ENCODE measurements at places on chromosomes 11 and 22.

GRCh38 chr11:9905960-9906791 is 242.3 kb downstream of the SWAP70 start:
- DNase-seq, result no peak

GRCh38 chr22:45199723-45200122 is 36.0 kb downstream of the NUP50 start:
- DNase-seq, result no peak

DNA sequence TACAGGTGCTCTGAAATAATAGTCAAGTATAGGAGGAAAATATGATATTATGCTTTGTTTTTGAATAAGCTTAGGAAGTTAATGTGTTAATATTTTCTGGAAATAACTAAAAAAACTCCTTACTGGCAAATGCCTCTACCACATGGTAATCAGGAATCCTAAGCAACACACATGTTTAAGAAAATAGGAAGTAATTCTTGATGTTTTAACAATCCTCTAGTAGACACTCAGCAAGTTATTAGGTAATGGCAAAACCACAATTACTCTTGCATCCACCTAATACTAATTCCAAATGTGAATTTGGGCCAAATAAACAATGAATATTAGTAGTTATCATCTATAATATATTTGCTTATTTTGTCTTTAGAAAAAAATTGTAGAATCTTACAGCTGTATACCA is 53.6 kb downstream of the SLC35F2 start:
- DNase-seq, result no peak

DNA sequence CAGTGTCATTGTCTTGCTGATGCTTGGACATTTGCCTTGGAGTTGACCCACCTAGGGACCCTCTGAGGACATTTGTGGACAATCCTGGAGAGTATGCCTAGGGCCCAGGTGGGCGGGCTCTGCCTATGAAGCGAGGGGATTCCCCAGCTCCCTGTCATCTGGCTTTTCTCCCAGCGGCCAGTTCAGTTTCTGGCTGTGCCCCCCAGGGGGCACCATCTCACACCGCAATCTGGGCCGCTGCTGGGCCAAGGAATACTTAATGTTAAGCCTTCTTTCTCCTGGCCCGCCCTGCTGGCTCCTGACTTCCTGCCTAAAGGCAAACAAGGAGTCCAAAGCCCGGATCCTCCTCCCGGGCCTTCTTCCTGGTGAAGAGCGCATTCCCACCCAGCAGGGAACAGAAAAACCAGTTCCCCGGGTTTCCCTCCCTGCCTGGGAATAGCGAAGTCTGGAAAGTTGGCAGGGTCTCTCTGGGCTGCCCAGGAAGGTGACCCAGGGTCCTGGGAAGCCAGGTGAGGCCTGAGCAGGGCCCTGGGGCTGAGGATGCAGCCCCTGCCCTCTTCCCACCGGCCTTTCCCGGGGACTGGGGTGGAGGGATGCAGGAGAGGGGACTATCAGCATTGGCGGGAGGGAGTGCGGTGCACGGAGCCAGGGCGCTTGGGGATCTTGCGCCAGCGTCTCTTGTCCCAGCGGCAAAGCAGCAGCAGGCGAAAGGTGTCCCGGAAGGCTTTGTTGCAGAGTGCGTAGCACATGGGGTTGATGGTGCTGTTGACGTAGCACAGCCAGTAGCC is 11.9 kb downstream of the CHRM1 start:
- DNase-seq, result no peak

DNA sequence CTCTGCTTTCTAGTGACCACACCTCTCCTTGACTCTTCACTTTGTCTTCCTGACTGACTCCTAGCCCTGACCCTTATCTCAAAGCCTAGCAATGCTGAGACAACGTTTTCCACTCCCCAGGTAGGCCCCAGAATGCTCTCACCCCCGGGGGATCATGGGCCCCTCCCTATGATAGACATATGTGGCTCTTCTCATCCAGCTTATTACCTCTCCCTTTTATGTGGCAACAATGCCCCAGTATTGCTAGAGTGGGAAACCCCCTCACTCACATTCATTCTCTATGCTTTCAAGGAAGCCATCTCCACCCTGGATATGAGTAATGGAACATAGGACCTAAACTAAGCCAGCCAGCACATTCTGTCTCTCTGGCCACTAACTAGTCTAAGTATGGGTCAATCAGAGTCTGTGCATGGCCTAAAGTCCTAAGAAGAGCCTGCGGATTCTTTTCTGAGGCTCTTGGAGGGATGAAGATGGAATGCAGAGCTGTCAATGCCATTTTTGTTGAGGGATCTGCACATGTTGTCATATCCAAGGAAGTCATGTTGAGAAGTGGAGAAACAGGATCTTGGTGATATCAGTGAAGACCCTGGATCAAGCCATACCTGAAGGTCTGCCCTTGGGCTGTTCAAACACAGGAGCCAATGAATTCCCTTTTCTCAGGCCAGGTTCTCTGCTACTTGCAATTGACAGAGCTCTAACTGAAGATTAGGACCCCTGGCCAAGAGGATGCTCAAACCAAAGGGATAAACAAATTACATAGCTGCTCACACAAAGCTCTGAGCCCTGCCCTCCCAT is 79.8 kb upstream of the GRK3 start:
- DNase-seq, result no peak

DNA sequence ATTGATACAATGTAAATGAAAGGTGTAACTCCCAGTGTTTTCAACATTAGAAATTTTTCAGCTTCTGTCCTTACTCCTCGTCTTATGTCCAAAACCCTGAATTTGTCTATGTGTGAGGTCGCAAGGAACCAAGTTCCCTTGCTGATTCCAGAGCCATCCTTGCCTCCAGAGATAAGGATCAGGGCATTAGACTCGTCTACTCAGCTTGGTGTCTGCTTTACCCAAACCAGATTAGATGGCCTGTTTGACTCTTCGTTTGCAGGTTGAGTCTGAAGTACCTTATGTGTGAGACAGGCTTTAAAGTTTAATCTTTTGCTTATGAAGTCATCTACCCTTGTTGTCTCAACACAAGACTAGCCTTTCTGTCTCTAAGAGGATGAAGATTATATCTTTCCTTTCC is 55.6 kb downstream of the SPECC1L start:
- no peak for DNase-seq

GRCh38 chr22:24687322-24687721 is 84.3 kb downstream of the GGT1 start:
- no peak for DNase-seq

GRCh38 chr11:76682106-76682505 is 11.6 kb upstream of the LRRC32 start:
- DNase-seq, result no peak

DNA sequence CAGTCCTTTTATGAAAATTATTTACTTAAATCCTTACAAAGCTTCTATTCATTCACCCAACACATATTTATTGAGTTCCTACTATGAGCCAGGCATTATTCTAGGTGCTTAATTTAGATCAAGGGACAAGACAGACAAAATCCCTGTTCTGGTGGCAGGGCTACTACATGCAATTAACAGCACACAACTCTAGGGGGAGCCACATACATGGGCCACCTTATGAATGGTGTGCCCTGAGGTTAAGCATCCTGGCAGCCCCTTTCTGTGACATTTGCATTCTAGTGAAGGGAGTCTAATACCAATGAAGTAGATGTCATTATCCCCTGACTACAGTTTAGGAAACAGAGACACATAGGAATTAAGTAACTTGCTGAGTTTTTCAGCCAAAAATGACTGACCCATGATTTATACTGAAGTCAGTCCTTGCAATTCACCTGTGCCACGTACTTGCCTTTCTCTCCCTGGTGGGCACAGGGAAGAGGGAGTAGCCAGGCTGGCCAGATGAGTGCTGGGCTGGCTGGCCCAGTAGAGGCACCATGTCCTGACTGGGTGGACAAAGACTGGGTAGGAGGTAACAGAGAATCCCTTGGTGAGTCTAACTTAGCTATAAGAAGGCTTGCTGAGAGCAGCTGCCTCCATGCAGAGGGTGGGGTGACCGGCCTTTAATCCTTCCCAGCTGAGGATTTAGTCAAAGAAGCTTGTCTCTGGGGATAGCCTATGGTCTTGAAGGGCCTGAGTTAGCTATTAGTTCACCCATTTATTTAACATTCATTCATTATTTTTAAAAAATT is 52.0 kb upstream of the ELF5 start:
- no peak for DNase-seq

GRCh38 chr22:20436307-20436767 is 1.3 kb downstream of the SCARF2 start:
- DNase-seq, result no peak

- no peak for DNase-seq
Observed at GRCh38 chr11:35529971-35530495, 4.6 kb upstream of the PAMR1 start.

Measured in stimulated activated CD4-positive, alpha-beta T cell treated with anti-CD3 and anti-CD28 coated beads, Interleukin-15, amount 100 ng/mL, for 1 hour (primary cell).